ENCODE measurements at places on chromosomes 11 and 22. TPM values are rescaled to one million over a fixed set of nuclear protein-coding genes. Genes with fewer than 3 reads are reported as not detected.

C1QTNF5 gene
- total RNA-seq = 42.8 TPM

OLFML1 gene
- total RNA-seq = 22.5 TPM

OR8D1 gene
- total RNA-seq = not detected

PNPLA2 gene
- 32.1 TPM for total RNA-seq

UPK2 gene
- not detected for total RNA-seq

MS4A6A gene
- not detected for total RNA-seq

WNT7B gene
- total RNA-seq = under 0.01 TPM
